BJ (cell line): ENCODE measurements at places on chromosomes 7 and 10.

DNA sequence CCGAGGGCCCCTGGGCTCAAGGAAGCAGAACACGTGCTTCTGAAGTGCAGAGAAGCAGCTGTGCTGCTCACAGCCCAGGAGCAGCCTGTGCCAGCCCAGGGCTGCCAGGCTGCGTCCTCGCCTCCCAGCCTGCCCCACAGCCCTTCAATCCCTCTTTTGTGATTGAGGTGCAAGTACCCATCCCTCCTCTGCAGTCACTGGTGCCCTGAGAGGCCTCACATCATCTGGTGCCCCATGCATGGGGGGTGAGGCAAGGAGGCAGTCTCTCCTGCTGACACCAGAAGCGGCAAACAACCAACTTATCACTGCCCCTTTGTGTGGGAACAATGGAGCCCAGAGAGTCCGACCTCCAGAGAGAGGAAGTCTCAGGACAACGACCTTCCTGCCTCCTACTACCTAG is 49.8 kb upstream of the FGFR2 start:
- no peak for DNase-seq

DNA sequence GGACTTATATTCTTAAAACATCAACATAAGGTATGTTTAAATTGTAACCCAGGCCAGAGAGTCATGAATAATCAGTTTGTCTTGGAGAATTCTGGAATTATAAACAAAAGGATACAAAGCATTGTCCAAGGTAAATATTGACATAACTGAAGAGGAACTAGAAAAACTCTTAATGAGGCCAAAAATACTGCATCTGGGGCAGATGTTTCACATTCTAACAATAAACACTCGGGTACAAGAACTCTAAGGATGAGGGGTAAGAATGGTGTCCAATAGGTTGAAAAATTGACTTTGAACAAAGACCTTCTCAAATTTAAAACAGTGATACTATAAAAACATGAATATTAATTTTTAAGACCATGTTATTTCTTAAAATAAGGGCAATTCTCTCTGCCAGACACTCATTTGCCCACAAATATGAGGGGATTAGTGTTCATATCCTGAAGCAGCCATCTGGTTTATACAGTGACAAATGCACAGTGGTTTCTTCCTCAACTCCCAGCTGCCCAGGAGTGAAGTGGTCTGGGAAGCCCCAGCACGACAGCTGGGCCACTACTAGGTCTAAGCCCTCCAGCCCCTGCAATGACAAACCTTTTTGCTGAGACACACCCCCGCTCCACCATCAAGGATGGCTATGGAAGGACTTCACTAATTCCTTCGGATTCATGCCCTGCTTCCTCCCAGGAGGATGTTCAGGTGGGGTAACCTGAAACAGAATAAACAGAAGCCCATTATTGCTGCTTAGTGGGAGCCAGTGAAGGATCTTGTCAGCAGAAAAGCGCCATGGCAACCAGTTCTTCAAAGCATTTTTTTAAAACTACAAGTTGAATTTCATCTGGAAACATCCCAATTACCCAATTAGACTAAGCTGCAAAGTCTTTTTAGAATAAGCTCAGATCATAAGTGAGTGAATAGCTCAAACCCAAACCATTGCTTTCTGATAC is 107.5 kb upstream of the ARID5B start:
- peak; percentile 46 for DNase-seq

- DNase-seq, result peak; percentile 74
These were observed 62.6 kb downstream of the COL13A1 start for GRCh38 chr10:69864321-69864720.

DNA sequence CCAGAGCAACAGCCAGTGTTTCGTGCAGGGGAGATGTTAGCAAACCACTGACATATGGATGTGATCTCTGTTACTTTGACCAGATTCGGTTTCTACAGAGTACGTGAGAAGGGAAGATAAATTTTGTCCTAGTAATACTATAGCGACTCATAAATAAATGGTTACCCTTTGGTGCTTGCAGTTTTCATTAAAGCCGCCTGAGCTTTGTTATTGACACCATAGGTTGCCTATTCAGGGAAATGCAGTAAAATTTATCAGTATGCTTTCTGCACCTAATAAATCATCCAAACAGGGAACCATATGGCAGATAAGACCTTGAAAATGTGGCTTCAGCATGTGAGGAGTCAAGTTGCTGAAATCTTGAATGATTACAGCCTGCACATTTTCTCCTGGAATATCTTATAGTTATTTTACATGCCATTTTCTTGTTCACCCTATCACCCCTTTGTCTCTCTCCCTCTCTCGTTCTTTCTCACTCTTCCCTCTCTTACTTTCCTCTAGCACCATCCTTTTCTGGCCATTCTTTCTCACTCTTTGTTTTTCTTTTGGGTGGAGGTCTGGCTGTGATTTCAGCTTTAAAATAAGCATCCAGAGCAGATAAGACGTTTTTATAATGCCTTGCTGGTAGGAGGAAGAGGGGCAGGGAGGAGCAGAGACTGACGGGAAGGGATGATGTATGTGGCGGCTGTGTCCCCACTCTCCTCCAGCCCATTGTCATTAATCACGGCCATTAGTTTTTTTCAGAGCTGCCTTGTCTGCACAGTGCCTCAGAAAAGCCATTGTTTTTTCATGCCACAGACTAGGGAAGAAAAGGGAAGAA is 182.5 kb downstream of the LRMDA start:
- no peak for DNase-seq

GRCh38 chr10:119633538-119634218 is 17.5 kb upstream of the BAG3 start:
- DNase-seq, result no peak

- no peak for DNase-seq
These were observed 136.5 kb downstream of the ADARB2 start for GRCh38 chr10:1600861-1601260.

DNA sequence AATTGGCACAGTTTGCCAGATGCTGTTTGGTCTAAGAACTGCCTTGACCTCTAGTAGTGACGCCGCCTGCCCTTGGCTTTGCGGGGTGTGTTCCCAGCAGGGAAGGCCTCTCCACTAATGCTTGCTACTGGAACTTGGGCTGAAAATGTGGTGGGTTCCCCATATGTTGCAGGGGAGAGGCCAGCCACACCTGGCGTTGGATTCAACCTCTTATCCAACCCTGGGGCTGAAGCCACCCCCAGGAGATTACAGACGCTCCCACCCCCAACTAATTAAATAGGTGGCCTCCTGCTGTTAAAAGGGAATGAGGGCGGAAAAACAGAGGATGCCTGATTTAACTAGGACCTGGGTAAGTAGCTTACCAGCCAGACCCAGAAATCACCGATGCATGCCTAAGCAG is 19.2 kb upstream of the ATOH7 start:
- DNase-seq, result no peak

GRCh38 chr7:150363872-150364271 is 4.8 kb upstream of the REPIN1 start:
- no peak for DNase-seq

DNA sequence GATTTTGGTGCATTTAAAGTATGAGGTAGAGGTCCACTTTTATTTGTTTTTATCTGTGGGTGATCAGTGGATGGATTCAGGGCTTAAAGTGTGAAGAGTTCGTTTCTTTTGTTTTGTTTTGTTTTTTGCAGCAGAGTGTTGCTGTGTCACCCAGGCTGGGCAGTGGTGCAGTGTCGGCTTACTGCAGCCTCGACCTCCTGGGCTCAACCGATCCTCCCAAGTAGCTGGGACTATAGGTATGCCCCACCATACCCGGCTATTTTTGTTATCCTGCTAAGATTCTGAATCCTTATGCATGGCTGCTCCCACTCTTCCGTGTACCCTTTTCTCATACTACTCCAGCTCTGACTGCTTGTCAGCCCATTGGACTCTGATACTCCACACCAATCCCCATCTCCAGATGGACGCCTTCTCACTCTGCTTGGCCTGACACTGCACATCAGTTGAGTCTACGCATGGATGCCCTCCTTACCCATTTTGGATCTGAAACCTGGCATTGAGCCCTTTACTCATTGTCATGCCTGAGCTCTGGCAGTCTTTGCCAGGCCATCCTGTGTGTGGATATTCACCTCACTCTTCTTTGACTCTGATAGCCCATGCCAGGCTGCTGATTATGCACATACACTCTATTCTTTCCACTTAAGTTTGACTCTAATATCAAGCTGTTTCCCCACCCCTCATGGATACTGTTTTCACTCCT is 119.5 kb downstream of the CCSER2 start:
- DNase-seq, result no peak

- DNase-seq, result no peak
These were observed 55.9 kb upstream of the MXI1 start for GRCh38 chr10:110151467-110151866.

DNA sequence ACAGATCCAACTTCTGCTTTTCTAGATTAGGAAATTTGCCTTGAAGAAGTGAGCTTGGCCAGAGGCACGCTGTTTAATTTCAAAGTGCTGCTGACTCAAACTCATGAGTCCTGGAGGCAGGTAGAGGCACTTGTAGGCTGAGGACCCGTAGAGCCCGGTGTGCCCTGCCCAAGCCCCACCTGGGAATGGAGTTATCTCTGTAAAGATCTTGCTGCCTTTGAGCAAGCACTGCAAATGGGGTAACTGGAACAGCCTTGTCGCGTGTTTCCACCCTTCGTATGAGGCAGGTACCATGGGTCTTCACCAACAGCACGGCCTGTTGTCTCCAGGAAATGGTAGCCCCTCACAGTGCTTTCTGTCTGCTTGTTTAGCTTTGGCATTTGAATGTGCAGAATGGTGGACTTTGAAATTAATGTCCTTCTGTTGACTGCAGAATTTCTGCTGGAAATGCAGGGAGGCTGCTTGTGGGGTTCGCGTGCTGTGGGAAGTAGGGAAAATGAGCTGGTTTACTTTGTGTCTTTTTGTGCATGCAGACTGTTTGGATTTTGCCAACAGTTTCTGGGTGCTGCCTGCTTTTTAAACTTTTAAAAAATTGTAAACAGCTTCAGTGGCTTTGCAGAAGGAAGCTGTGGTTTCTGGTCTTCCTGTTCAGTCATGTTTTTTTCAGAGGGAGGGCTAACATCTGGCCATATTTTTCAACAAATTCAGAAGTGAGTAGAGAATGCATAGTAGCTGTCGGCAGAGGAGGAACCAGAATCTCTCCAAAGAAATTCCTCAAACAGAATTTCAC is 27.2 kb downstream of the CCM2 start:
- DNase-seq, result no peak

DNA sequence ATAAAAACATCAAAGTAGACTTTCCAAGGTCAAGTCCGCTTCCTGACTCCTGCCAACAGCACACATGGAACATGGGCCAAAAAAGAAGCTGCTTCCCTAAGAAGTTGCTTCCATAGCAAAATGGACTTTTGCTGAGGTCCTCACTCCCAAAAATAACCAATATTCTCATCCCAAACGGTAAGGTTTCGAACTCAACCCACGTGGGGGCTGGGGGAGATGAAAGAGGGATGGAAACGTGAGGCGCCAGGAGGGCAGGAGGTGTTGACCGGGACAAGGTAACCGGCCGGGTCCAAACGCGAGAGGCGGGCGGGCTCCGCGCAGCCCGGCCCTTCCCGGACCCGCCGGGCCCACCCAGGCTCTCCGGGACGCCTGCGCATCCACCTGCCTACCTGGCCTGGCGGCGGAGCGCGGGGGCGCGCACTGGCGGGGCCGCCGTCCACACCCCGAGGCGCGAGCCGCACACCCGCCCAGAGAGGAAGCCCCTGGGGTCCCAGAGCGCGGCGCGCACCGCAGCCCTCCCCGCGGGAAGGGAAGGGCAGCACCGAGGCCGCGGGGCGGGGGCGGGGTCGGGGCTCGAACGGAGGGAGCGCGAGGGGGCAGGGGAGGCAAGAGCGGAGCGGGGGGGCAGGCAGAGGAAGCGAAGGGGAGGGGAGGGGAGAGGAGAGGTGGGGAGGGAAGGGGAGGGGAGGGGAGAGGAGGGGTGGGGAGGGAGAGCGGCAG is 742 bp downstream of the LMBR1 start:
- DNase-seq, result no peak

- no peak for DNase-seq
These were observed 24.3 kb downstream of the PRLHR start for GRCh38 chr10:118571123-118571522.

DNA sequence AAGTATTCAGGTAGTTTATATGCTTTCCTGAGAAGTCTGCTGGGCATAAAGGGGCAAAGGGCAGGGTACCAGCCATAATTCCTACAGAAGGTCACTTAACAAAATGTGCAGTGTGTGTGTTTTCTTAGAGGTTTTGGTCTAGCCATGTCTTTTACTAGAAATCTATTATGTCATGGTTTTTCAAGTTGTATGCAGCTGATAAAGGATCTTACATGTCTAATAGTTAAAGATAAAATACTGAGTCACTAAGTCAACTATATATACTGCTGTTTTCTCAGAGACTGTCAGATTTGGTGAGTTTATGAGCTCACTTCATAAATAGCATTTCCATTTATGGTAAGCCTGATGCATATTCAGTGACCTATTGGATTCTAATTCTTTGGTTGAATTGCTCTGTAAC is 7.7 kb downstream of the CASP2 start:
- no peak for DNase-seq

GRCh38 chr7:108063520-108063933 is 60.6 kb upstream of the LAMB1 start:
- DNase-seq, result no peak

GRCh38 chr7:2640846-2641316 is 9.1 kb downstream of the TTYH3 start:
- no peak for DNase-seq

GRCh38 chr7:138926241-138926612 is 55.0 kb downstream of the KIAA1549 start:
- no peak for DNase-seq

DNA sequence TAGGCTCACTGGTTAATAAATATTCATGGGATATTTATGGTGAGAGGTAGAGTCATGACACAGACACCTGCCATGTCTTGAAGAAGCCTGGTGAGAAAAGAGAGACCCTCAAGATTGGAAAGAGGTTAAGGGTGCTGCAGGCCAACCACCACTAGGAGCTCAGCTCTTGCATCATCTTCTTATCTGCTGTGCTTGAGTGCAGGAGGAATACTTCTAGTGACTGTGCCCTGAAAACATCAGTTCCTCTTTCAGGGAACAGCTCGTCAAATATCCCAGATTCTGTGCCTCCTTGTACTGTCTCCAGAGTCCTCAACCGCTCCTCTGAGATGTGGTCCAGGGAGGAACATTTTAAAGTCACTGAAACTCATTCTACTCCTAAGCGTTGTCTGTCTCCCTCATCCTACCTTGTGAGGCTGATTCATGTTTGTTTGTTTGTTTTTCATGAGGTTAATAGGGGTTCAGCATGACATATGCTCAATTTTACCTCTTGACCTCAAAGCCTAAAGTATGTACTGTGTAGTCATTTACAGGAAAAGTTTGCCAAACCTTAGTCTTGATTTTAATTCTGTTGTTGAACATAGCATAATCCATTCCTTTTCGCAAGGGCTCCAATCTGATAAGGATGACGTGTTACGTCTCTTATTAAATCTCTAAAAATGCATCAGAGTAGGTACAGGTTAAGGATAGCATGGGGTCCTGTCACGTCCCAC is 293.1 kb downstream of the C7orf25 start:
- no peak for DNase-seq

DNA sequence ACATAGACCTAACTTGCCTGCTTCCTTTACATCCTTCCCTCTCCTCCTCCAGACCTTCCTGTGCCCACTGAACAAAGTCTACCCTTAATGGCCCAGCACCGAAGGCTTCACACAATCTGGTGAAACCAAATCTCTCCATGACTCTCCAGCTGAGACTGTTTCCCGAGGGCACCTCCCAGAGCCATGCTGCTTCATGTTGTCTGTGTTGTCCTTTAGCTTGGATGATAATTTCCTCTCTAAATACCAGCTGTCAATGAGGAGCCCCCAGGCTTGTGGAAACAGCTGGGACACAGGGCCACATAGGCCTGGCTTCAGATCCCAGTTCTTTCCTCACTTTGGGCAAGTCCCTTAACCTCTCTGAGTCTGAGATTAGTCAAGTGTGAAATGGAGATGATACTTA is 54.3 kb downstream of the DLD start:
- no peak for DNase-seq
